Cardiac septum (tissue), 1 donor: ENCODE measurements at places on chromosomes 6 and 20. TPM values are rescaled to one million over a fixed set of nuclear protein-coding genes. Genes with fewer than 3 reads are reported as not detected.

DNA sequence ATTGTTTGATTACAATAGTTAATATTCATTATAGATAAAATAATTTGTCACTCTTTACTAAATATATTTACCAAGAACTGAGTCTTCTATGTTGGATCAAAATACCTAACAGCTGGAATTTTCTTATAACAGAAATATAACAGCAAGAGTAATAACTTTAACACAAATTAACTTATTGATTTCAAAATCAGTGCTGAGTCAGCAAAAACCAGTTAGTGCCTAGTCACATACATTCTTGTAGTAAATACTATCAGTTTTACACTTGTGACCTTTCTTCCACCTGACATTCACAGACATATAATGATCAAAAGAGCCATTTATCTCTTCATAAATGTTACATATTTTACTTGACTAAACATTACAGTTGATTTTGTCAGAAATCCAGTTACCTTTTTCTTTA lies 1141.4 kb upstream of the ADGRB3 start:
- no peak for DNase-seq

The GATA5 gene
- 1.0 TPM for total RNA-seq

The THBS2 gene
- total RNA-seq = 28.8 TPM

The CST2 gene
- not detected for total RNA-seq

GRCh38 chr6:878179-878578 lies 185.2 kb upstream of the EXOC2 start:
- DNase-seq = no peak

DNA sequence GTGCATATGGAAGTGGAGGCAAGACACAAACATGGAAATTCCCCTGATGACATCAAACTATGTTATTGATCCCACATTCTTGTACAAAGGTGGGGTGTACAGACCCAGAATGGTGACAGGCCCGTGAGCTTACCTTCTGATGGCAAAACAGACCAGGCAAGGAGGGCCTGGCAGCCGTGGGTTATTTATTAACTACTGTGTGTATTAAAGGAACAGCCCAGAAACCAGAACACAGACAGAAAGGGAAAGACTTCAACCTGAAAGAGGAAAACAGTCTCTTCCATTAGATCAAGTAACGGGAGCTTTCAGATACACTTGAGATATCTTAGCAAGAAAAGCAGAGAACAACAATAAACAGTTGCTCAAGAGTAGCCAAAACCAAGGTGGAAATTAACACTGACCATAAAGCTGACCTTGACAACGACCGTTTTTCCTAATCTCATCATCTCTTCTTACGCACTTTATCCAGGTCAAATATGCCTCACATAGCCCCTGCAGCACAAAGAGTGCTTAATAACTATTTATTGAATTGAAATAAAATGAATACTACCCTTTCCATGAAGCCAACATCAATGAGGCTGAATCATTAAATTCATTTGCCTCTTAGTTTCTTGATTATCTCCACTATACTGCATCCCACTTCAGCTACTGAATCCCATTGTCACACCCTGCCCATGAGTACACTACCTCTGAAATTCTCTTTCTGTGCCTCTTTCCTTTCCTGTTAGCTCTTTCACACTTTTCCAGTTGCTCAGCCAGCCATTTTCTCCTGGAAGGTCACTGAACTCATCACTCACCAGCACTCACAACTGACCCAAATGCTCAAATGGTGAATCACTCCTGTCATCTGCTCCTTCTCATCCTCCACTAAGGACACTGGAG lies 67.4 kb downstream of the MOXD1 start:
- peak; percentile 78 for DNase-seq

DNA sequence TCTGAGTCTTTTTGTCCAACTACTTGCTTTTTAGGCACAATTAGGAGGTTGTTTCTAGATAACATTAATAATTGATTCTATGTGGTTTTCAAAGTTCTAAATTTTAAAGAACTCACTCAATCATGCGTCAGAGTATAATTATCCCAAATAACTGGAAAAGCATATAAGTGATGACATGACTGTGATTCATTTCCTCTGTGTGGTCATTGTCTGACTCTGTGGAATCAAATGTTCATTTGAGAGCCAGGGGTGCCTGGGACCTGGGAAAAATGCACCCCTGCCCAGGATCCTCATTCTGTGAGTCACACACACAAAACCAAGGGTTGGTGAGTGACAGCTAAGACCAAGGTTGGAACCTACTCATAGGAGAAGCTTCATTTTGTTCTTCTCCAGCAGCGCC lies 127.1 kb upstream of the MLIP start:
- no peak for DNase-seq

The REM1 gene
- total RNA-seq = 2.1 TPM

GRCh38 chr6:167815296-167815980 lies 11.3 kb upstream of the AFDN start:
- DNase-seq = no peak

- no peak for DNase-seq
These were observed 55.0 kb downstream of the FILIP1 start for GRCh38 chr6:75438442-75439116.

GRCh38 chr20:55586610-55587009 lies 418.7 kb downstream of the CBLN4 start:
- no peak for DNase-seq

The PRR18 gene
- 0.13 TPM for total RNA-seq

GRCh38 chr20:49690899-49691620 lies 22.6 kb downstream of the B4GALT5 start:
- no peak for DNase-seq

The TREML1 gene
- total RNA-seq = not detected

GRCh38 chr6:36718560-36718959 lies 20.9 kb downstream of the RAB44 start:
- no peak for DNase-seq

The PPP1R16B gene
- 1.7 TPM for total RNA-seq

DNA sequence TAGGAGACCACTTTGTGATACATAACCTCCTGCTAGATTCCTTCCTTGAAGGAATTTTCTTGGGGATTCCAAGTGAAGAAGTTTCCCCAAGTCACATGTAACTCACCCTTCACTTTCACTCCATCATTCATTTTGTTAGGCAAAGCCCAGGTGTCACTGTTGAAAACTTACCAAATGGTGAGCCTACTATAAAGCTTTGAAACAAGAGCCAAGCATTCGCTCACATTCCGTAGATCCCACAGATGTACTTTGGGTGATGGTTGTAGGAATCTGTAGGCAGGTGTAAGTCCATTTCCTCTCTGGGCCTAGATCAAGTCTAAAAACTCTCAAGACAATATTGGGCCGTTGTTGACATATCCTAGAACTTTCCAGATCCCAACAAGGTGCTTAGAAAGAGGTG lies 74.1 kb downstream of the PRDM1 start:
- no peak for DNase-seq

The OR2J3 gene
- total RNA-seq = not detected

DNA sequence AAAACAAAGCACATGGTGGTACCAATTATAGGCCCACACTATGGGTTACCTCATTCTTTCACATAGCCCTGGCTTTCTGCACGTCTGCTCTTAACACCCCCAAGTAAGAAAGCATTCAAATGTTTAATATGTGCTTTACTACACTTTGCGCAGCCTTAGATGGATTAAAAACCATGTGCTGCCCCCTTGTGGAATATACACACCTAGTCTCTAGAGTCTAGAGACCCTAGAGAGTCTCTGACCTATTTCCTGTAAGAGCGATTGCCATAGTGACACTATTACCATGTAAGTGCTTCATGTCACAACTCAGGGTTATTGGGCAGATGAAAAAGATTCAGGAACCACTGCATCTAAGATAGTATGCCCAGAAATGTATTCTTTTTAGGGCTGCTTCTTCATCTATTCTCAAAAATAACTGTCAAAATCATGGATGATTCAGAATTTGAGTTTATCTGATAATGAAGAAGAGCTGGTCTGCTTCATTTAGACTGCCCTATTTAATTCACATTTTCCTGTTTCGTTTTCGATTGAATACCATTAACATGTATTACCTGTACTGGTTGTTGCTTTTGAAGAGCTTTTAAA lies 186.3 kb downstream of the ADGB start:
- no peak for DNase-seq

DNA sequence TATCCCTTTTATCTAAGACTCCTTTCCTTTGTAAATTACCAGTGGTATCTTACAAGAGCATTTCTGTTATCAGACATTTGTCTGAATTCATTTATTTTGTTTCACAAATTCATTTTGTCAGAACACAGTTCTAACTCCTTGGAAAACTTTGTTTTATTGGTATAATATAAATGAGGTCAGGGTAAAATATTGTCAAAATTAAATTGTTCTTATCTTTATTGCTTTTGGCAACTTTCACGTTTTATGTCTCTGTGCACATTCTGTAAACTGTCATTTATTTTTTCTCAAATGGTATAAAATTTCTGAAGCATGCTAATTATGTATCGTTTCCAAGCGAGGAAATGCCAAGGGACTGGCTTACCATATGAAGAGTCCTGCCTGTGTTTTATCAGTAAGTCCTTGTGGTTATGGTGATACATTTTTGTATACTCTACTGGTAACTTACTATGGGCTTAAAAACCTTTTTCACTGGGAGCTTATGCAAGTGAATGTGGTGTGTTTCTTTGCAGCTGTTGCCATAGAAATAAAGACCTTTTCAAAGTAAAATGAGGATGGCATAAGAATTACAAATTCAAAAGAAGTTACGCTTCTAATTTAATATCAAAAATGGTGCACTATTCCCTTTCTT lies 214.2 kb downstream of the COL19A1 start:
- DNase-seq = no peak

The RSPO3 gene
- 1.8 TPM for total RNA-seq

DNA sequence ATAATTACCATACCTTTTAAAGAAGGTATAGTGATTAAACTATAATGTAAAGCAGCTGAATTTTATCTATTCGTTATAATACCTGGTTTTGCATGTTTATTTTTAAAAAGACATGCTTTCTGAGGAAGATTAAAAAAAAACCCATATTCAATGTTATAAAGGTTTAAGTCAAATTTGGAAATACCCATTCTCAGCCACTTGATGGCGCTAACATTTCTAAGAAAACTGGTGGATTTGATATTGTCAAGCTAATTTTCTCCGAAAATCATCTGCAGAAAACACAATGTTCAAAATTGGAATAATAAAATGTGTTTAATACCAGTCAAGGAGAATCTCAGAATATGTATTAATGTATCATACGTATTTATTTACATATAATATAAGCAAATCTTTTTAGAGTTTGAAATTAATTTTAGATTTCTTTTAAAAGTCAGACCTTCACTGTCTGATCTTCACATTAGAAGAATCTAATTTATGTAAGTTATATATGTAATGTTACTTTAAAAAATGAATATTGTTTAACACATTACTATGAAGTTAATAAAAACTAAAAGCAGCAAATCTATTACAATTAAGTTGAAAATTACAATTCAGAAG lies 35.0 kb downstream of the SHPRH start:
- DNase-seq = no peak

GRCh38 chr6:5636210-5637030 lies 370.3 kb downstream of the NRN1 start:
- DNase-seq = peak; percentile 69
